ENCODE measurements at places on chromosomes 16 and 17.

DNA sequence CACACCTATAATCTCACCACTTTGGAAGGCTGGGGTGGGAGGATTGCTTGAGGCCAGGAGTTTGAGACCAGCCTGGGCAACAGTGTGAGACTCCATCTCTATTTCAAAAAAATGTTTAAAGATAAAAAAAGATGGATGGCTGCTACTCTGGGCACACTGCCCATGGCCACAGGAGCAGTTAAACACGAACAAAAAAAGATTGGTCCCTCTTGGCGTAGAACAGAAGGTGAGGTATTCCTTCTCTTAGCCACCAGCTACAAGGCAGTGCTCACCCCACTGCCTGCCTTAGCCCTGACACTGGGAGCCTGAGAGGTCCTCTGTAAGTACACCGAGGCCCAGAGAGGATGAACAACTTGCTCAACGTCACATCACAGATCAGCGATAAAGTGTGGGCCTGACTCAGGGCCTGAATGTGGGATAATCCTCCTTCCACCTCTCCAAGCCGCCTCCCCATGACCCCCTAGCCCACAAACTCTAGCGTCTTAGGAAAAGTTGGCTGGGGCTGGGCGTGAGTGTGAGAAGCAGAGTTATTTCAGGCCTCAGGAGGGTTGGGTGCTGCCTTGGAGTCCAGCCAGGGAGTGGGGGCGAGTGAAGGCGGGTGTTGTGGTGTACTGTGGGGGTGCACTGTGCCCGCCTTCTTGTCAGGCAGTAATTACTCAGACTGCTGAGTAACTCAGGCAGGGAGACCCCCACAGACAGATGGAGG lies 2.3 kb upstream of the DPH1 start:
- DNase-seq, result no peak

GRCh38 chr16:5010576-5011329 lies 23.0 kb downstream of the NAGPA start:
- no peak for DNase-seq

GRCh38 chr16:4911970-4912386 lies 25.0 kb downstream of the PPL start:
- no peak for DNase-seq

GRCh38 chr17:16351831-16352230 lies 1.4 kb downstream of the CENPV start:
- no peak for DNase-seq

- DNase-seq, result no peak
Observed at GRCh38 chr17:48378238-48378637, 51.8 kb downstream of the SKAP1 start.

GRCh38 chr17:35947156-35947585 lies 3.7 kb upstream of the LYZL6 start:
- DNase-seq, result peak; percentile 22

DNA sequence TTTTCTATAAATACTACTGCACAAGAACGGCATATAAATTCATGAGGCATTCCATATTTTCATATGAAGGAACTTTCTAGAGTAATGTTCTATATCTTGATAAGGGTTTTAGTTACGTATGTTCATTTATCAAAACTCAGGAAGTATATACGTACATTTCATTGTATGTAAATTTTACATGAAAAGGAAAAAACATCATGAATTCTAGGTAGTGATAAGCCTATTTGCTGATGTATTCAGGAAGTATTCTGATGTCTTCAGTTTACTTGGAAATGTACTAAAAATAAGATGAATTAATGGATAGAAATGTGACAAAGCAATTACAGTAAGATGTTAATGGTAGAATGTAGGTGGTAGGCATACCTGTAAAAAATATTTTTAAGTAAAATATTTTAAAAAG lies 4.7 kb downstream of the DGKE start:
- DNase-seq, result no peak

- no peak for DNase-seq
Observed at GRCh38 chr16:81567987-81568748, 123.6 kb downstream of the CMIP start.

DNA sequence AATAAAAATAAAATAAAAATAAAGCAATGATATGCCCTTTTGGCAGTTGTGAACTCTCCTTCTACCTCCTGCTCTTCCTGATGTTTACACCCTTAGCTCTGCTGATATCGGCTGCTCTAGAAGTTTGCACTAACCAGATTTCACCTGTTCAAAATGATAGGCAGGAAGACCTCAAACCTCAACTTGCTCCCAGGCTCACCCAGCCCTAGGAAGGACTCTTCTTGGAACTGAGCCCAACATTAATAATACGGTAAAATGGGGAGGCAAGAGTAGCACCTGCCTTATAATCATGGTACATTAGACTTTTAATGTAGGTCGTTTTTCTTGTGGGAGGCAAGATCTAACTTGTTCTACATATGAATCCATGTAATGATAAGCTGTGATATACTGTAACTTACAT lies 61.2 kb upstream of the MED13 start:
- DNase-seq, result no peak

DNA sequence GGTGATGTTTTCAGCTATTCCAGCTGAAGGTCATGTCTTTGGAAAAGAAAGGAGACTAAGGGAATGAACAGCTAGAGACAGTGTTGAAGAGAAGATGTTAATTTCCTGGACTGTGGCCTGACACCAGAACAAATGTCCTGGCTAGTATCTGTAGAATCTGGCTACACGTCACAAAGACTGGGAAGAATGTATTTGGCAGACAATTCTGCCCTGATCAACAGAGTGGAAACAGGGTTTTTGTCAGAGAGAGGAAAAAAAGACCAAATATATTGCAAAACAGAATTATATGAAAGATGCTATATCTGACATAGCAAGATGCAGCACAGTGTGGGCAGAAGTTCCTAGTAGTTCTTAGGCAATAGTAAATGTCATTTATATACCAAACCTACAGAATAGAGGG lies 17.0 kb upstream of the ANKFN1 start:
- no peak for DNase-seq

DNA sequence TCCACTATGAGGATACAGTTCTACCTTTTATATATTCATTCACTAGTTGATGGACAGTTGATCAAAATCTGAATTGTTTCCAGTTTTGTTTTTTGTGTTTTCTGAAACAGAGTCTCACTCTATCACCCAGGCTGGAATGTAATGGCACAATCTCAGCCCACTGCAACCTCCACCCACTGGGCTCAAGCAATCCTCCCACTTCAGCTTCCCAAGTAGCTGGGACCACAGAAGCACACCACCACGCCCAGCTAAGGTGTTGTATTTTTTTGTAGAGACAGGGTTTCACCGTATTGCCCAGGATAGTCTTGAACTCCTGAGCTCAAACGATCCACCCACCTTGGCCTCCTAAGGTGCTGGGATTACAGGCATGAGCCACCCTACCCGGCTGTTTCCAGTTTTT lies 21.0 kb downstream of the LSM12 start:
- DNase-seq, result no peak

GRCh38 chr16:27052007-27052406 lies 14.7 kb upstream of the C16orf82 start:
- DNase-seq, result no peak

- DNase-seq, result no peak
Observed at GRCh38 chr17:2062571-2063183, 7.8 kb downstream of the HIC1 start.

DNA sequence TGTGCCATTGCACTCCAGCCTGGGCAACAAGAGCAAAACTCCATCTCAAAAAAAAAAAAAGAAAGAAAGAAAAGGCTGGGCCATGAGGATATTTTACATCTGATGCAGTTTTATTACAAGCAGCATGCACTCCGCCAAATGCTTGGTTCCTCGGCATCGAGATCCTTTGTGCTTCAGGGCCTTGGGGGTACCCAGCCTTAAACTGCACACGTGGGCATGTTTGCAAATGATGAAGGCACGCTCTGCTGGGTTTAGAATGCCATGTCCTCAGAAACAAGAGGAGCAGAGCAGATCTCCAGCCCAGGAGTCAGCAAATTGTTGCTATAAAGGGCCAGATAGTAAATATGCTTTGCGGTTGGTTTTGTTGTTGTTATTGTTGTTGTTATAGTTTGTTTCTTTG lies 153.2 kb downstream of the KATNIP start:
- no peak for DNase-seq

DNA sequence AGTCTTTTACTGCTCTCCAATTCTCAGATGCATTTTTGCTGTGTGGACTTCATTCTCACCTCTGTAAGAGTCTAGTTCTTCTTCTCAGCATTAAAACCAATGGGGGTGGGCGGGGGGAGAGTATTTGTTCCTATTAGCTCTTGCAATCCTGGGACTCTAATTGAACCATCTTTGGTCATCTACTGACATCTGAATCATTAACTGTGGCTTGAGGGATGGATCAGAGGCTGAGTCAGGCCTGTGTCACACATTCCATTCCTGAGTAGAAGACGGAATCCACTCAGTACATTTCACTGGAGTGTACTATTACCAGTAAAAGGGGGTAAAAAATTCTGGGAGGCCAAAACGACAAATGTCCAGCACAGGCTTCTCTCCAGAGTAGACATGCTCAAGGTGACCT lies 12.8 kb upstream of the ZNF23 start:
- DNase-seq, result no peak

- DNase-seq, result no peak
Observed at GRCh38 chr16:58249388-58249779, 45.4 kb downstream of the PRSS54 start.

DNA sequence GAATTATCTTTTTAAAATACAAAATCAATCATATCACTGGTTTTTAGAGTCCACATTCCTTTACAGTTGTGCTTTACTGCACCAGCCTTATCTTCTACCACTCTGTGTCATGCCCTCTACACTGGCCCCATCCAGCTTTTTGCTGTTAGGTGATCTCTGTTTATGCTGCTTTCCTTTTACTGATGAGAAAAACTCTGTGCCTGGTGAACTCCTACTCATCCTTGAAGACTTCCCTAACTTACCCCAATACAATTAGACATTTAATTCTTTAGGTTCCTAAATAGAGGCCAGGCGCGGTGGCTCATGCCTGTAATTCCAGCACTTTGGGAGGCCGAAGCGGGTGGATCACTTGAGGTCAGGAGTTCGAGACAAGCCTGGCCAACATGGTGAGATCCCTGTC lies 64.6 kb downstream of the MRTFB start:
- DNase-seq, result no peak

GRCh38 chr17:49567871-49568694 lies 7.6 kb upstream of the NXPH3 start:
- peak; percentile 66 for DNase-seq

DNA sequence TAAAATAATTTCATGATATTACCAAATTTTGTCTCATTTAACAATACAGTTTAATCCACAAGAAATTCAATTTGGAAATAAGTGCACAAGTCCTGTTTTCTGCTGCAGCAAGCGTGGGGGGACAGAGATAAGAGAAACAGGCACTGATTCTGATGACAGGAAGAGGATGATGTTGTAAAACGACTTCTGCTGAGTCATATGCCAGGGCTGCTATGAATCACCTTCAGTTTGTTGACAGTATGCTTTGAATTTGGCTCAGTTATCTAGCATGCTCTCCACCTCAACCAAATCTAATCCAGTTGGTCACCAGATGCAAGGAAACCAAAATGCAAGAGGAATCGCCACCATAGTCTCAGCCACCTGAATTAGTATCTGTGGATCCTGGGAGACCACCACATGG lies 244.1 kb upstream of the MON1B start:
- no peak for DNase-seq

DNA sequence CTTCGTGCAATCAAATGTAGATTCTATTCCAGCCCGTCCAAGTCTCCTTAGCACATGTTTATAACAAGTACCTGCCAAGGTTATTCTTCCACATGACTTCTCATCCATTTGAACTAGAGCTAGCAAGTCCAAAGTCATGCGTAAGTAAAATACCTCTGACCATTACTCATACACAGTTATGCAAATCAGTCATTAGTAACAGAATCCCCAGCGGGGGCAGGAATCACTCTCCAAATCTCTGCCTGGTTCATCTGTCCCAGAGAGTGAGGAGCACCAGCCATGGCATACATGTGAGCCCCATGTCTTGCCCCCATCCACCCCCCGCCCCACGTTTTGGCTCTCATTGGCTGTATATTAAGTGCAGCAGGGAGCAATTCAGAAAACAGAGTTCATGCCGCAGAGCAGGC lies 27.7 kb downstream of the SRL start:
- DNase-seq, result no peak

- no peak for DNase-seq
Observed at GRCh38 chr17:59067340-59067739, 39.3 kb downstream of the TRIM37 start.

DNA sequence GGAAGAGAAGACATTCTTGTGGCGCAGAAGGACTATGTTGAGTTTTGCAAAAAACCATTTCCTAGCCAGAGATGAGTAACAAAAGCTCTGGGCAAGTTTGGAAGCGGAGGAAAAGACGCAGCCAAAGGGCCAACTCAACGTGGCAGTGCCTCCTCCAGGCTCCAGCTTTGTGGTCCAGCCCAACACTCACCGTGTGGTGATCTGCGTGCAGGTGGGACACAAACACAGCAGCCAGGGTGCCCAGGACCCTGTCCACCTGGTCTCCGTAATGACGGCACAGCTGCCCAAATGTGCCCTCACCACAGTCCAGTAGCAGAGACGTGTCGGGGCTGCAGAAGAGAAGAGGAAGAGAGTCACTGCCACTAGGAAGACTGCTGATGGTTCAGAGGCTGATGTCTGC lies 21.5 kb downstream of the ELAC2 start:
- no peak for DNase-seq

DNA sequence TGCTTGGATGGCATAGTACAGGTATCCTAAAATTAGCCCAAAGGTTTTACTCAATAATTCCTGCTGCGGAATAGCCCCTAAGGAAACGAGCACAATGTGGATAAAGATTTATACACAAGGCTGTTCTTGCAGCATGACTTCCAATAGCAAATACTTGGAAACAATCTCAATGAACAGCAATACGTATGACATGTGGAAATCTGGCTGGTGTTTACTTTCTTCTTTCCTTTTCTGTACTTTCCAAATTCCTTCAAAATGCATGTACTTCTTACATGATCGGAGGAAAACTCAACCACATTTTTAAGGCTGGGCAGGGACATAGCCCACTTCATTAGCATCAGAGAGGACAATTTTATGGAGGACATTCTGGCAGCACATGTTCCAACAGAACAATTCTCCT lies 86.6 kb downstream of the C16orf95 start:
- no peak for DNase-seq

GRCh38 chr16:67388191-67388590 lies 5.1 kb downstream of the TPPP3 start:
- DNase-seq, result no peak

DNA sequence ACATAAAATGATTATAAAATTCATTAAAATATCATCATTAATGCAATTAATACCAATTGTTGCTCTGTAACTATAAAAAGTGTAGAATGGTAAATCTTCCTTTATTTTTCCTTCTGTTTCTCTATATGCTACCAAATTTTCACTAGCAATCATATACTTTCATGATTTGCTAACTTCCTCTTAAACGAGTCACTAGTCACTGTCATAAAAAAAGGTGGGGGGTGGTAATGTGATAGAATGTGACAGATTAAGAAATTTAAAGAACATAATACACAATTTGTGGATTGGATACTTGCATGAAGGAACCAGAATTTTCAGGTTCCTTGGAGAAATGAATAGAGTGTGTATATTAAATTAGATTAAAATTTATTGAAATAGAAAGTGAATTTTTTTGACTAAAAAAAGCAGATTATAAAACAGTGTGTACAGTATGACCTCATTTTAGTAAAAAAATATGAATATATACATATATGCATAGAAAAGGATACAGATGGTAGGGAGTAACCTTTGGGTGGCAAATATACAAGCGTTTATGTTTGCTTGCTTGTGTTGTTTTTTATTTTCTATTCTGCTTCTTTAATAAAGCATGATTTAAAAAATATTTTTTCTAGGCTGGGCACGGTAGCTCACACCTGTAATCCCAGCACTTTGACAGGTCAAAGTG lies 56.7 kb upstream of the C17orf78 start:
- no peak for DNase-seq
